ENCODE measurements at places on chromosomes 16 and 17. TPM values are rescaled to one million over a fixed set of nuclear protein-coding genes. Genes with fewer than 3 reads are reported as not detected.

Gene ZNF75A
- 14.6 TPM for total RNA-seq

Gene AXIN2
- 8.0 TPM for total RNA-seq

Gene ATP2A1
- 0.18 TPM for total RNA-seq

DNA sequence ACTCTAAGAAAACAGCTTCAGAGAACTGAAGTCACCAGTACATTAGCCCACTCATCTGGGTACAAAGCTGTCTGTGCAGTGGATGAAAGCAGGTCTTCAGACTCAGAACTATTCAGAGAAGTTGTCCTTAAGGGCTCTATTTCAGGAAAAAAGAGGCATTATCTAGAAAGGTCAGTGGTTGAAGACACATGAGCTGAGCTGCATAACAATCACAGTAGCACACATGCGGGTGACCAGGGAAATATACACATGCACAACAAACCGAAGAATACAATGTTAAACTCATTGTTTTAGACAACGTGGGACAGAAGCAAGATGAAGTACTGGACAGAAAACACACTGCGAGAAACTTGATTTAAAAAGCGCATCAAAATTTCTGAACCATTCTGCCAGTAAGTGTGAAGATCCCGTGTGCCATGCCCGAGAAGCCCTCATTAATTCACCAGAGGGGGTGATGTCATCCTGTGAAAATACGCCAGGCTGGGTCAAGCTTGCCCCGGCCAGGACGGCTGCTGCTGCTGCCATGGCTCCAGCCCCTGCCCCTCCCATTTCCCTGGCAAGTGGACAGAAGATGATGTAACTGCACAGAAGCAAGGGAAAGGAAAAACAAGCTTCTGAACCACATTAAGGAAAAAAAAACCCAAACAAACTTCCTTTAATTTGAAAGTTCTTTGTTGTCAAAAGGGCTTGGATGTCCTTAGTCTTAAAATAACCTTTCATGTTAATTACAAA lies 10.1 kb downstream of the DYNC1LI2 start:
- peak; percentile 94 for DNase-seq

GRCh38 chr17:56325313-56326000 lies 172.2 kb downstream of the ANKFN1 start:
- DNase-seq: no peak

- no peak for DNase-seq
Measured at GRCh38 chr17:15885770-15886169, 59.2 kb upstream of the ADORA2B start.

GRCh38 chr17:57889892-57890856 lies 40.3 kb upstream of the MRPS23 start:
- peak; percentile 91 for DNase-seq
